BJ (cell line): ENCODE measurements at places on chromosomes 7 and 10.

DNA sequence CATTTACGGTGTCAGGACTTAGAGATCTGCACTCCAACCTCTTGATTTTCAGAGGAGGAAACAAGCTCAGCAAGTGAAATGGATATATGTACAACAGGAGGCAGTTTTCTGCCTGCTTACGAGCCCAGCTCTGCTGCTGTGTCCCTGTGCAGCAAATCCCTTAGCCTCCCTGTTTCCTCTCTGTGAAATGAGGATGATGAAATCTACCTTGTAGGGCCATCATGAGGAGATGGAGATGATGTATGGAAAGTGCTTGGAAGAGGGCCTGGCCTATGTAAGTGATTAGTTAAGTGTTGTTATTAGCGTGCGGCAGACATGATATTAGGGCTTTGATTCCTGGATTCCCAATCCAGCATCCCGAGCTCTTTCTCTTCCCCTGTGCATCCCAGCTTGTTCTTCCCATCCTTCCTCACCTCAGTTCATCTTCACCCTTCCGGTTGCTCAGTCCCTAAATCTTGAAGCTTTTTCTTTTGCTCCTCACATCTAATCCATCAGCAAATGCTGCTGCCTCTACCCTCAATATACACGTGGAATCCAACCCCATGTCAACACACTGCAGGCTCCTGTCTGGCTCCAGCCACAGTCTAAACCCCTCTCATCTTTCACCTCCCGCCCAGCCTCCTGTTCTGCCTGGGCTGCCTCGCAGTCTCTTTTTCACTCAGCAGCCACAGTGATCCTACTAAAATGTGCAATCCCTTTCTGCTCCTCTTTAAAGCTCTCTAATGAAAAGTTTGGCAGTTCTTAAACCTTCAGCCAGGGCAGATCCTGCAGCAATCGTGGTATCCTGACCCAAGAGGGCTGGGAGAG is 113.8 kb downstream of the MARCHF5 start:
- DNase-seq = no peak

GRCh38 chr10:77899080-77899477 is 27.5 kb downstream of the DLG5 start:
- DNase-seq = no peak

- no peak for DNase-seq
These were observed 14.1 kb downstream of the LARP4B start for GRCh38 chr10:917416-917720.

- DNase-seq = no peak
These were observed 133.2 kb downstream of the CUX1 start for GRCh38 chr7:101950450-101951119.

GRCh38 chr10:4514445-4515108 is 311.4 kb upstream of the AKR1E2 start:
- DNase-seq = no peak

DNA sequence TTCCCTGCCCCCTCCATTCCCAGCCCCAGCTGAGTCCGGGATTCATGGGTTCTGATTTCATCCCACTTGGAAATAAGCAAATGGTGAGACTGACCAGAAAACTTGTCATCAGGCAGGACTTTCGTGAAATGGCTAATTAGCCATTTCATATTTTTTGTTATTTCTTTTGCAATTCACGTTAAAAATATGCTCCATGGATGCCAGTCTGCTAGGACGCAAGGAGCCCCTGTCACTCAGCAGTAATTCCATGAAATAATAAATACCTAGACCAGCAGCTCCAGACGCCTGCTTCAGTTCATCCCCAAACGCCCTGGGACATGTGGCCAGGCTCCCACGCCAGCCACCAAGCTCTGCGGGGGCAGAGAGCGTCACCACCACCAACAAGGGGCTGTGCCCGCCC is 111.0 kb downstream of the TRIL start:
- DNase-seq = no peak

GRCh38 chr10:102653060-102653459 is 8.8 kb downstream of the TRIM8 start:
- DNase-seq = no peak

DNA sequence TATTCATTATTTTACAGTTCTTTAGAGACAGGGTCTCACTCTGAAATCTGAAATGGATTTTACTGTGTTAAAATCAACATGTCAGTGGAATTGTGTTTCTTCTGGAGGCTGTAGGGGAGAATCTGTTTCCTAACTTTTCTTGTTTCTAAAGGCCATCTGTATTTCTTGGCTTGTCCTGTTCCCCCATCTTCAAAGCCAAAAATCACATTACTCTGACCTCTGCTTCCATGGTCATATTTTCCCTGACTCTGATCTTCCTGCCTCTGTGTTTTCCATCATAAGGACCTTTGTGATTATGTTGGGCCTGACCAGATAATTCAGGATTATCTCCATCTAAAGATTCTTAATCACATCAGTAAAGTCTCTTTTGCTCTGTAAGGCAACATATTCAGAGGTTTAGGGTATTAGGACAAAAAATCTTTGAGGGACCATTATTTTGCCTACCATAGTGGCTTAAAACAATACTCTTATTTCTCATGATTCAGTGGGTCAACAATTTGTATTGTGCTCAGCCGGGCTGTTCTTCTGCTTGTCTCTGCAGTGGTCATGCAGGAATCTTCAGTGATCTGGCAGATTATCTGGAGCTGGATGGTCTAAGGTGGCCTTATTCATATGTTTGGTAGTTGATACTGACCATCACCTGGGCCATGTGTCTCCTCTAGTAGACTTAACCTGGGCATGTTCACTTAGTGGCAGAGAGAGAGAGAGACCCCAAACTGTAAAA is 5.7 kb downstream of the ANLN start:
- no peak for DNase-seq

- DNase-seq = no peak
These were observed 9.0 kb downstream of the ETV1 start for GRCh38 chr7:13980474-13980873.

DNA sequence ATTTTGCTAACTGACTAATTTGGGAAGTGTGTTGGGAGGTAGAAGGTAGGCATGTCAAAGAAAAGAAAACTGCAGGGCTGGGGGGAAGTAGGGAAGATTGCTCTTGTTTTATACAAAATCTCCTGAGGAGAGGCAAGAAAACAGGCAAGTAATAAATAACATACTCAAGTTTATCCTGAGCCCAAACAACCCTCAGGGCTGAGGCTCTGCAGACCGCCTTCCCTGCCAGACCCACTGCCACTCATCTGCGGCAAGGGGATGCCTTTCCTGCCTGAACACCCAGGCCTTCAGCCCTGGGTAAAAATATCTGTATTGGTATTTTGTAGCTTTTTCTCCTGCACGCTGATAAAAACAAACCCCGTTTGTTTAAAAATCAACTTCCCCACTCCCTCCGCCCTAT is 399.8 kb upstream of the NFE2L3 start:
- no peak for DNase-seq

GRCh38 chr7:96495751-96496216 is 173.9 kb upstream of the SLC25A13 start:
- no peak for DNase-seq

GRCh38 chr7:52500841-52501240 is 534.6 kb upstream of the POM121L12 start:
- no peak for DNase-seq

DNA sequence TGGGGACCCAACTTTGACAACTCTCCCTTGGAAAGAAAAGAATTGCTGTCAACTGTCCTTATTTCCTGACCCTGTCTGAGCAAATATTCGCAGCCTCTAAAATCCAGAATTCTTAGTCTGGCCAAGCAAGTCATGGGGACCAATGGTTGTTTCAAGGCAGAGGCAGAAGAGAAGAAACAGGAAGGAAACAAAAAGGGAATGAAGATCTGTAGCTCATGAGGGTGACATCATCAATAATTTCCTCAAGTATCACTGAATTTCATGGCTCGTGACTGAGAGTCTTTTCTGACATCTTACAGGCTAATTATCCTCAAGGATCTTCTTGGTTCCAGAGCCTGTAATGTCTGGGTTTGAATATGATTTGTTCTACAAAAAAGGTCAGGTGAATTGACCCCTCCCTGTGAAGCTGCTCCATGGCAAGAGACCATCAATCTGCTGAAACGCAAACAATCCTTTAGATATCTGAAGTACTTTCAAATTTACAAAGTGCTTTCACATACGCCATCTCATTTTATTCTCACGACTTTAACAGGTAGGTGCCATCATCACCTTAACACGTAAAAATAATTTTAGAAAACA is 5.8 kb downstream of the CDK6 start:
- DNase-seq = no peak

GRCh38 chr7:129807863-129808262 is 144.9 kb downstream of the UBE2H start:
- no peak for DNase-seq

GRCh38 chr7:39971924-39972323 is 21.9 kb downstream of the CDK13 start:
- no peak for DNase-seq

DNA sequence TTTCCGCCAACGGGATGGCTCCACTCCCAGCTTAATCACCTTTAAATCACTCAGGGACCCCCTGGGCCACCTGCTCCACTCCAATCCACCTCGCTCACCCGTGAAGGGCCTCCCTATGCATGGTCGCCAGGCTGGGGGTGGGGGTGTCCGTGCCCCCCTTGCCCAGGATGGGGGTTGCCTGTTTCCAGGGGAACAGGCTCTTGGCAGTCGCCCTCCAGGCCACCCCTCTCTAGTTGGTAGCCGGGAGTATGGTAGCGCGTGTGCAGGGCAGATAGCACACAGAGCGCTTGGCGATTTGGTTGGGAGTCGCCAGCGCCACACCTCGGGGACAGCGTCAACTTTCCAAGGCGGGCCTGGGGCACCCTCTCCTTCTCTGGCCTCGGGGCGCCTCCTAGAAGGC is 134.9 kb upstream of the ZNF92 start:
- no peak for DNase-seq

- no peak for DNase-seq
These were observed 190.0 kb downstream of the PLXNA4 start for GRCh38 chr7:132386201-132386681.

GRCh38 chr10:102298899-102299298 is 53.6 kb downstream of the GBF1 start:
- no peak for DNase-seq

- DNase-seq = no peak
These were observed 436.7 kb upstream of the ANKRD30A start for GRCh38 chr10:36688717-36689116.

DNA sequence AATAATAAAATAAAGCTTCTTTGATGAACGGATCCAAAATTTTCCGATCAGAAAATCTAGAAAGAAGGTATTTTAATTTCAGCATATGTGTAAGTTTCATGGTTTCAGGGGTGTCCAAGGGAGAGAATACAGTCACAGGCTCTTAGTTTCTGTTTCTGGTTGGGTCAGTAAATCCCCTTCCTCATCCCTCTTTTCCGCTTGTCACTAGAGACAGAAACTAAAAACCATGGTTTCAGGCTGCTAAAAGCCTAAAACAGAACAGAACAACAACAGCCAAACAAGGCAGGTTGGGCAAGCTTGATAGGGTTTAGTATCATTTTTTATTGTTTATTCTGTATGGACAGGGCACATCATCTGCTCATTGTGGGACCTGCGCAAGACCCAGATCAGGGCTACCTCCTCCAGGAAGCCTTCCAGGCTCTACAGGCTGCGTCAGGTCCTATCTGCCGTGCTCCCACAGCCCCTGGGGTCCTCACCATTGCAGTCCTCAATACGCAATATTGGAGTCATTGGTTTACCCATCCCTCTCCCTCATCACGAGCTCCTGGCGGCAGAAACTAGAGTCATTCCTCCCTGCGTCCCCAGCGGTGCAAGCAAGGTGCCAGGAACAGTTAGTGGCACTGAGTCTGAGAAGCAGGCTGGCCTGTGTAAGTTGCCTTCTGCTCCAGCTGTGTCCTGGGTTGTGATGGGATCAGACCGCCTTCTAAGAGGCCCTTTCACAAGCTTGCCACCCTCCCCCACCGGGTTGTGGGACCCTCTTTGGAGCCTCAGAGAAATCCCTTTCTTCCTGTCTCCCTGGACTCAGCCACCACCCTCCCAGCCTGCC is 70.2 kb upstream of the CUX1 start:
- no peak for DNase-seq

DNA sequence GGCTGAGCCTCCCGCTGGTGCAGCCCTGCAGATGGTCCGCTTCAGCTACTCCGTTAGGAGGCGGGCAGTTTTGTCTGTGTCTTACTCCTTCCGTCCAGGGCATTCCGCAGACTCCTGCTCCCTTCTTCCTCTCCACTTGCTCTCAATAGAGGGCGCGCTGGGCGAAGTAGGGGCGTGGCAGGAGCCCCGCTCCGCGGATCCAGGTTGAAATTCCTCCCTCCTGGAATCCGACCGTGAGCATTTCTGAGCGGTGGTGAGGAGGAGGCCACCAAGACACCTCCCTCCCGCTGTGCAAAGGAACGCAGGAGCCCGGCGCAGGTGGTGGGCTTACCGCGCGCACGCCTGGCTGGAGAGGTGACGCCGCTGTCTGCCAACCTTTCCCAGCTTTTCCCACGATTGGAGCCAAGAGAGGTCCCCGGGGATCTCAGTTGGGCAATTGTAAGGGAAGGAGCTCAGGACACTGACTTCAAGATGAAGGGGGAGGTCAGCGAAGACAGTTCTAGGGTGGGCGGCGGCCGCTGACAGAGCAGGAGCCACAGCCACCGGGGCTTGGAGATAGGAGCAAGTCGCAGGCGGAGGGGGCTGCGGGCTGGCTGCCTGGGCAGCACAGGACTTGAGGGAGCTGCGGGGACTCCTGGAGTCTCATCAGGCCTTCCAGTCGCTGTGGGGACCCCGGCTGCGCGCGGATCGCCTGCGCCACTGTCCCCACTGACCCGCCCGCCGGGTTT is 1011.3 kb downstream of the XPNPEP1 start:
- DNase-seq = no peak

- DNase-seq = no peak
These were observed 47.0 kb downstream of the TMEM106B start for GRCh38 chr7:12258074-12258473.

DNA sequence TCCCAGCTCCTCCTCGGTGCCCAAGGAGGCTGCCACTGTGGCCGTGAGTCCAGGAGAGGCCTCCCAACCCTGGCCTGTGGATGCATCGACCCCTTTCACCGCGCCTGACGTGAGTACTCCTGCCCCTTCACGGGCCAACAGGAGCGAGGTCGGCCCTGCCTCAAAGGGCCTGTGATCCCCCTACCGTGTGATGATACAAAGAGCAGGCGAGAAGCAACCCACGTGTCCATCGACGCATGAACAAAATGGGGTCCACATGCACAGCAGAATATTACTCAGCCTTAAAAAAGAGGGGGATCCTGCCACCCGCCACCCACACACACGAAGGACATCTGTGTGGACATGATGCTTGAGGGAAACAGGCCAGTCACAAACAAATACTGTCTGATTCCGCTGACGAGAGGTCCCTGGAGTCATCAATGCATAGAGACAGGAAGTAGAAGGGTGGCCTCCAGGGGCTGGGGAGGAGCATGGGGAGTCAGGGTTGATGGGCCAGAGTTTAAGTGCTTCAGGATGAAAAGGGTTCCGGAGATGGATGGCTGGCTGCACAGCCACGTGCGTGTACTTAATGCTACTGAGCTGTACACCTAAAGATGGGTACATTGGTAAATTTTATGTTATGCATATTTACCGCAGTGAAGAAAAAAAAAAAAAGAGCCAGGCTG is 151.9 kb downstream of the PRKAG2 start:
- no peak for DNase-seq

GRCh38 chr7:98341106-98341505 is 59.6 kb downstream of the BRI3 start:
- peak; percentile 65 for DNase-seq
